HAP-1 (cell line): ENCODE measurements at places on chromosomes 3 and 15.
A peak's percentile ranks its signal among the peaks of the same experiment; 100 is the strongest.

- DNase-seq = no peak
These were observed 755.2 kb downstream of the NR2F2 start for GRCh38 chr15:97085731-97086130.

DNA sequence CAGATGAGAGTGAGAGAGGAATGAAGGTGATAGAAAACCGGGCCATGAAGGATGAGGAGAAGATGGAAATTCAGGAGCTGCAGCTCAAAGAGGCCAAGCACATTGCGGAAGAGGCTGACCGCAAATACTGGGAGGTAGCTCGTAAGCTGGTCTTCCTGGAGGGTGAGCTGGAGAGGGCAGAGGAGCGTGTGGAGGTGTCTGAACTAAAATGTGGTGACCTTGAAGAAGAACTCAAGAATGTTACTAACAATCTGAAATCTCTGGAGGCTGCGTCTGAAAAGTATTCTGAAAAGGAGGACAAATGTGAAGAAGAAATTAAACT lies 88.9 kb downstream of the EOMES start:
- DNase-seq = peak; percentile 33

- DNase-seq = peak; percentile 61
These were observed 130.5 kb upstream of the EIF1B start for GRCh38 chr3:40179016-40179415.

- no peak for DNase-seq
These were observed 9.9 kb downstream of the SFMBT1 start for GRCh38 chr3:53035825-53036619.

GRCh38 chr3:32959371-32959770 lies 7.9 kb downstream of the CCR4 start:
- no peak for DNase-seq

DNA sequence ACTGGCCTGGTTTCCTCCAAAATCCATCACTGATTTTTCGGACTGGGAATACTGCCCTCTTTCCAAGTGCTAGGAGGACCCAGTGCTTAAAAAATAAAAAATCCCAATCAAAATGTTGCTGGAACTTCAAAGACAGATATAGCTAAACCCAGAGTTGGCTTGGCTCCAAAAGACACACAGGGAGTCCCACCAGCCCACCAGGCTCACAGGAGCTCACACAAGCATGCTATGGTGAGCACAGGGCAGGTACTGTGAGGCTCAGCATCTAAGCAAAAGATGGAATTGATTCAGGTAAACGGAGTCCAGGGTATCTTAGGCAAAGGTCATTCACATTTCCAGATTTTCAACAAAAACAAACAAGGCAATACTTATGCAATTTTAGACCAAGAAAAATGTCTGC lies 3.7 kb downstream of the TRANK1 start:
- DNase-seq = no peak

- no peak for DNase-seq
These were observed 257.4 kb downstream of the STXBP5L start for GRCh38 chr3:121165397-121165837.

DNA sequence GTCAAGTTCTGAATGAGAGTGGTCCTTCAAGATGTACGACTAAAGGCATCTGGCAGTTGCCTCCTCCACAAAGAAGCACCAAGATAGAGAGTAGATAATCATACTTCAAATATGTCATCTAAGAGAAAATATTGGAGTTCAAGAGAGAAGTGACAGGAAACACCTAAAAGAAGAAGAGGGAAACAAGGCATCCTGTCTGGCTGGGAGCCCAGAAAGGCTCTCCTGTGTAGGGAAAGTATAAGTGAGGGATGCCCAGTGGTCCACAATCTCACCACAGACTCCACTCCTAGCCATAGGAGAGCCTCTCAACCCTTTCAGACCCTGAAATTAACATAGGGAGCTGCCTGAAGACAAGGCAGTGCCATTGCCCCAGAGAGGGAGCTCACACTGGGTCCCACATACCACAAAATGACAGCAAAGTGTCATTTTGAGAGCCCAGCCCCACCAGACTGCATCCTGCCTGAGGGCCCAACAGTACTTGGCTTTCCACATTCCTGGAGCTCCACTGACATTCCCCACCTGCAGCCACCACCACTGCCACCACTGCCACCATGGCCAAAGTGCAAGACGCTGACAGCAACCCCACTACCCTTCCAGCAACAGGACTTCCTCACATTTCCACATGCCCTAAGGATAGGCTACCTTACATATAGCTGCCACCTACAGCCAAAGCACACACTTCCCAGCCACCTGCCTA lies 210.6 kb downstream of the ATP8B4 start:
- DNase-seq = no peak

DNA sequence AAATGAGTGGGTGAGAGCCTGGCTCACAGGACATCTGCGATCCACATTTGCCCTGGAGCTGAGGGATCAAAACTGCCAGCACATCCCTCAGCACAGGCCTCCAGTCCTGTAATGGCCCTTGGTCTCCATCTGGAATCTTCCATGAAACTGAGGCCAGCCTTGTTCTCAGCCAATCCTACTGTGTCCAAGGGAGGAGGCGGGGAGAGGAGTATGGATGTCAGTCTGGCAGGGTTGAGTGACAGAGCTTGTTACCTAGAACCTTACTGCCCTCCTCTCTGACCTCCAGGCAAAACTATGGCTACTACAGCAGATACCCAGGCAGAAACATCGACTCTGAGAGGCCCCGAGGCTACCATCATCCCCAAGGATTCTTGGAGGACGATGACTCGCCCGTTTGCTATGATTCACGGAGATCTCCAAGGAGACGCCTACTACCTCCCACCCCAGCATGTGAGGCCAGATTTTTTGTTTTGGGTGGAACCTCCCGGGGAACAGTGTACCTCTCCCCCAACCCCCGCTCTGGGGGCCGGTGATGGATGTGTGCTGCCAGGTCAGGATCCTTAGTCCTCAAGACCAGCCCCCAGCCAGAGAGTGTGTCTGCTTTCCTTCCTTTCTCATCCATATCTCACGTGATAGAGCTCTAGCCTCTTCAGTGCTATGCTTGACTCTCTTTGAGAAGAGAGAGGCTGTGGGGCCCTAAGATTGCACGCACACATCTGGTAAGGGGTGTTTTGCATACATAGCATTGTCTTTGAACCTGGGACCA lies 41.3 kb downstream of the CHDH start:
- DNase-seq = no peak

DNA sequence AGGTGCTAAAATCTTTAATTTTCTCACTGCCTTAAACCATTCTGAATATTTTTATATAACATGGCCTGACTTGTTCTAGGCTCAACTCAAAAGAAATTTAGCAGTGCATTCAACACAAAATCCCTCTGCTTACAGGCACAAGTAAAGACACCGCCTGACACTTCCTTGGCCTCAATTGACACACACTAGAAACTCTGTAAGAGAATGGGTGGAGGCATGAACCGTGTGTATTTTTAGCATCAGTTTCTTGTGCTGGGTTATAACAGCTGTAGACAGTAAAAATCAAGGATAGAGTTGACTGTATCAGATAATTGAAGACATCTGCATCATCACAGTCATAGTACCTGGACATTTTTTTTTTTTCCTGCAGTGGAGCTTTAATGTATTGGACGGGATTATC lies 54.3 kb downstream of the SLC9A9 start:
- DNase-seq = no peak

GRCh38 chr15:100726421-100727190 lies 124.2 kb downstream of the ASB7 start:
- DNase-seq = no peak

DNA sequence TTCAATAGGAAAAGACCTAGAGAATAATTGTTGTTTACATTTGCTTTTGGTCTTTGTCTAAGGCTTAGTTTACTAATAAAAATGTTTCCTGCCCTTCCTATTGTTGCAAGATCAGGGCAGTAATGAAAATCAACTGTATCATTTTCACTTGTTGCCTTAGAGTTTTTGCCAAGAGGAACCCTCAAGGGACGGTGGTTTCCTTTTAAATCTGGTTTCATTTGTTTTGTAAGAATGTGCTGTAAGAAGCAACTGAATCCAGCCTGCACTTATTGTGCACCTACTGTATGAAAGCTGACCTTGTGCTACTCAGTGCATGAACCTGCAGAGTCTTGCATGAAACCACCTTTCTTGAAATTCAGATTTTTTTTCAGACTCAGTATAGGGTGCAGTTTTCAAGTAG lies 5.3 kb downstream of the IGF1R start:
- DNase-seq = no peak

- no peak for DNase-seq
These were observed 38.2 kb downstream of the PCSK6 start for GRCh38 chr15:101451266-101451799.

GRCh38 chr3:73056014-73056844 lies 5.2 kb upstream of the EBLN2 start:
- DNase-seq = peak; percentile 64

DNA sequence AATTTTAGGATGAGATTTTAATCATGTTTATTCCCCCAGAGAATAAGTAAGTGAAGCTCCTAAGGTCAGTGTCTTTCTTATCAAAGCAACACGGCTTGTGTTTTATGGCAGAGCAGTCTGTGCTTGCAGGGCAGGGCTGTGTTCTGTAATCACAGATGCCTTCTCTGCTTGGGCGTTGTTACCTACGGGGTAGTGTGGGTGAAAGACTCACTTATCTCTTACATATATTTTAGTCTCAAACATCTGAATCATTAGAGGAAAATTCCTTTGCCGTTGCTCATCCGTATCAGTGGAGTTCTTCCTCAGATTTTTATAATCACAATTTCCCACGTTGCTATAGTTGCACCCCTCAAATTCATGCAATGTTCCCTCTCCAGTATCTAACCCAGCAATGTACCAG lies 271.7 kb upstream of the MEIS2 start:
- no peak for DNase-seq

DNA sequence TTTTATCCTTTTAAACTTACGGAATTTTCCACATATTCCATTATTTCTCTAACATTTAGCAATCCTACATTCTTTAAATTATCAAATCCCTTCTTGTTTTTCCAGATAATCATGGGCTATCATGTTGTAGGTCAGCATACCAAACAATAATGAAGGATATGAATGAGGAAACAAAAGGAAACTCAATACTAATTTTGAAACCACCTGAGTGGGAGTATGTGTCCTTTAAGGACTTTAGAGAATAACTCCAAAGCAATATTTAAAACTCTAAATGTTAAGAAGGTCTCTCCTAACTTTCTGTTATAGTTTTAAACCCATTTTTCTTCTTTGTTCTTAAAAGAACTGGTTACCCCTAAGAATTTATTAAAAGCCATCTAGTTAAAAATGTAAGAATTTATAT lies 43.0 kb downstream of the TP53BP1 start:
- no peak for DNase-seq
